Upper lobe of left lung (tissue), 6 donors: ENCODE measurements at places on chromosomes 12 and 14. TPM values are rescaled to one million over a fixed set of nuclear protein-coding genes. Genes with fewer than 3 reads are reported as not detected.
A peak's percentile ranks its signal among the peaks of the same experiment; 100 is the strongest.

DNA sequence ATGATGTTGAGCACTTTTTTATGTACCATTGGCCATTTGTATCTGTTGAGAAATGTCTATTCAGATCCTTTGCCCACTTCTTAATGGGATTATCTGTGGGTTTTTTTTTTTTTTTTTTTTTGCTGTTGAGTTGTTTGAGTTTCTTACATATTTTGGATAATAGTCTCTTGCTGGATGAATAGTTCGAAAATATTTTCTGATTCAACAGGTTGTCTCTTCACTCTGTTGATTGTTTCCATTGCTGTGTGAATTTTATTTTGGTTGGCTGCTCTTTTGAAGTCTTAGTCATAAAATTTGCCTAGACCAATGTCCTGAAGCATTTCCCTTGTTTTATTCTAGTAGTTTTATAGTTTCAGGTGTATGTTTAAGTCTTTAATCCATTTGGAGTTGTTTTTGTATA, 64.5 kb downstream of the CAND1 start:
- H3K27me3 ChIP-seq = no peaks in the 10 kb centered on the region
- no peaks in the 10 kb centered on the region for H3K4me1 ChIP-seq
- H3K4me3 ChIP-seq = no peak overlapping the region

DNA sequence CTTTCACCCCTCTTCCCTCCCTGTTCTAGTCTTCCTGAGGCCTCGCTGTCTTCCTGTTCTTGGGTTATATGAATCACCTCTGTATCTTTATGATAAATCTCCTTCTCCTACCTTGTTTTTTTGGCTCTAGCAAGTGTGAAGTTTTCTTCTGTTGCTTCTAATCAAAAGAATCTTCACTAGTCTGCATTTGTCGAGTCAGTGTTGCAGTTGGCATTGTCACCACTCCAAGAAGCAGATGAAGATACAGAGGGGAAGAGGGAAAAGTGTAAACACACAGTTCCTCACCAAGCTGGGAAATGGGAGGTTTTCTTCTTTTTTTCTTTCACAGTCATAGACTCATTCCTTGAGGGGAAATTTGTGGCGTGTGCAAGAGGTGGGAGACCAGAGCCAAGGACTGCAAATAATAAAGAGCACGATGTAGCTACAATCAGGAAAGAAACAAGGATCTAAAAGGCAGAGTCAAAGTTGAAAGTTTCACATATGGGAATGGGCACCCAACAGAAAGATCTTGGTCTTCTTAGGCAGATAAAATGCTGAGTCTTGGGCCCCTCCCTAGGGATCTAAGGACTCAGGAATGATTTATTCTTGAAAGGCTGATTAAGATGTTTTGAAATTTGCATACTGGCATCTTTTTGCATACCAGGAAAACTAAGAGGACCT, 22.2 kb upstream of the PRICKLE1 start:
- H3K27me3 ChIP-seq = no peaks in the 10 kb centered on the region
- H3K27ac ChIP-seq = no peak overlapping the region
- no peaks in the 10 kb centered on the region for H3K4me1 ChIP-seq
- no peaks in the 10 kb centered on the region for H3K36me3 ChIP-seq
- no peak overlapping the region for H3K4me3 ChIP-seq

- H3K4me3 ChIP-seq = no peak overlapping the region
- H3K4me1 ChIP-seq = no peaks in the 10 kb centered on the region
- no peaks in the 10 kb centered on the region for H3K27me3 ChIP-seq
- no peak overlapping the region for H3K27ac ChIP-seq
- DNase-seq = no peak
These were observed 331.5 kb downstream of the LRIG3 start for GRCh38 chr12:58588770-58589169.

GRCh38 chr14:100107236-100107635, 42.0 kb downstream of the EVL start:
- H3K27me3 ChIP-seq = no peaks in the 10 kb centered on the region
- peaks cover 51% of the 10 kb centered on the region for H3K4me1 ChIP-seq
- H3K4me3 ChIP-seq = no peak overlapping the region
- peak overlapping the region; percentile 12 for H3K27ac ChIP-seq

- peak overlapping the region; percentile 78 for H3K27ac ChIP-seq
- H3K27me3 ChIP-seq = no peaks in the 10 kb centered on the region
- peaks cover 8% of the 10 kb centered on the region for H3K4me1 ChIP-seq
- H3K4me3 ChIP-seq = no peak overlapping the region
- DNase-seq = no peak
These were observed 9.1 kb downstream of the NEMP1 start for GRCh38 chr12:57069523-57069922.

DNA sequence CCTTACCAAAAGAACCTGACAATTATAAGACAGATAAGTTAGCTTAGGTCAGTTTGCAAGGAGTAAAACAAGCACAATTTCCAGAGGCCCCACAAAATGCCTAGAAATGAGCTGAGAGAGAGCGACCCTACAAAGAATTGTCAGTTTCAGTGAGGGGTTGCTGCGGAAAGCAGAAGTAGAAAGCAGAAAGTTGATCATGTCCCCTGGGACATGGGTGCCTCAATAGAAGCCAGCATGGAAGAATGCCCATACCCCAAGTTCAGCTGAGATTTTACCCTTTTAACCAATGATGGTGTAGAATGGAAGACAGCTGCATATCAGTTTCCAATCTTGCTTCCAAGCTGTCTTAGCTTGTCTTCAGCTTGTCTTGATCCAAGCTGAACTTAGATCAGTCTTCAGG, 21.8 kb upstream of the CRY1 start:
- H3K36me3 ChIP-seq = no peaks in the 10 kb centered on the region
- H3K27me3 ChIP-seq = no peaks in the 10 kb centered on the region
- DNase-seq = no peak
- H3K4me3 ChIP-seq = no peak overlapping the region
- no peaks in the 10 kb centered on the region for H3K4me1 ChIP-seq

DNA sequence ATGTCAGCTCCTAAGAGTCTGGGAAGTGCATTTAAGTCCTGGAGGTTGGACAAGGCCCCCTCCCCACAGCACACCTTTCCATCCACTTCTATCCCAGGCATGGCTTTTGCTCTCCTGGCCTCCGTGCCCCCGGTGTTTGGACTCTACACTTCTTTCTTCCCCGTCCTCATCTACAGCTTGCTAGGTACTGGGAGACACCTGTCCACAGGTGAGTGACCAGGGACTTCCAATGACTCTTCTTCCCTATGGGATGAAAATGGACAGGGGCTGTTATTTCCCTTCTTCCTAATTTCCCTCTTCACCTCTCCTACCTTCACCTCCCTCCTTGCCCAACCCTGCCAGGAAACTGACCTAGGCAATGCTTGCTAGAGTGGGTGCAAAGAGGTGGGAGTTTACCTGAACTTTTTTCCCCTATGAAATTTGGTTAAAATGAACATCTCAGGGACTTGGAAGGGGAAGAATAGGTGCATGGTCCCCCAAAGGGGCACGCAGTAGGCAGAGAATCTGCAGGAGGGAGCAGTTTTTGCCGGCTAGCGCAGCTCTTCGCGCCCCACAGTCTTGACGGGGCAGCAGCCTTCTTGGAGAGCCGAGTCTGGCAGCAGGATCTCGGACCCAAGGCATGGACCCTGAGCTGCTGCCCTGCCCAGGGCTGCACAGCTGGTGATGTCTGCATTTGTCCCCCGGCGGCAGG, 9.2 kb downstream of the ARHGEF25 start:
- peaks cover 24% of the 10 kb centered on the region for H3K4me1 ChIP-seq
- H3K36me3 ChIP-seq = no peaks in the 10 kb centered on the region
- H3K27me3 ChIP-seq = peaks cover 7% of the 10 kb centered on the region
- H3K4me3 ChIP-seq = no peak overlapping the region
- no peak overlapping the region for H3K27ac ChIP-seq
- no peak for DNase-seq

DNA sequence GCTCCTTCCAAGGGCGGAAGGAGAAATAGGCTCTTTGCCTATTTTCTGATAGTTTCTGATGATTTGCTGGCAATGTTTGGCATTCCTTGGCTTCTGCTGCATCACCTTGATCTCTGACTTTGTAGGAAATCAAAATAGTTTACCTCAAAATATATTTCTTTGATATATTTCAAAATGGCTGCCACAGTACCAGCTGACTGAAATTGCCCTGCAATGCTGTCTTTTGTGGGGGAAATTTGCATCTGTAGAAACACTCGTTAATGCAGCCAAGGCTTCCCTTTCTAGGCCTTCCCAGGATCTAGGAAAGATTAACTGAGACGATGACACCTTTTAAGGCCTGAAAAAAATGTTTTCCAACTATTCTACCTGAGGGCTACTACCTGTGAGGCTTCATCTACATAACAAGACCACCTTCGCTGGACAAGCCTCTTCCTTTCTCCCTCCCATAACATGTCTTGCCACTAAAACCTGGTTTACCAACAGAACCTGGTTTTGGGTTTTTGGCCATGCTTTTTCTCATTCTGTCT, 212.8 kb upstream of the SSTR1 start:
- H3K36me3 ChIP-seq = no peaks in the 10 kb centered on the region
- no peak overlapping the region for H3K27ac ChIP-seq
- DNase-seq = no peak
- no peaks in the 10 kb centered on the region for H3K27me3 ChIP-seq

GRCh38 chr12:104167519-104168458, 29.8 kb upstream of the NFYB start:
- DNase-seq = no peak
- H3K4me1 ChIP-seq = no peaks in the 10 kb centered on the region
- H3K36me3 ChIP-seq = no peaks in the 10 kb centered on the region
- H3K27ac ChIP-seq = no peak overlapping the region

DNA sequence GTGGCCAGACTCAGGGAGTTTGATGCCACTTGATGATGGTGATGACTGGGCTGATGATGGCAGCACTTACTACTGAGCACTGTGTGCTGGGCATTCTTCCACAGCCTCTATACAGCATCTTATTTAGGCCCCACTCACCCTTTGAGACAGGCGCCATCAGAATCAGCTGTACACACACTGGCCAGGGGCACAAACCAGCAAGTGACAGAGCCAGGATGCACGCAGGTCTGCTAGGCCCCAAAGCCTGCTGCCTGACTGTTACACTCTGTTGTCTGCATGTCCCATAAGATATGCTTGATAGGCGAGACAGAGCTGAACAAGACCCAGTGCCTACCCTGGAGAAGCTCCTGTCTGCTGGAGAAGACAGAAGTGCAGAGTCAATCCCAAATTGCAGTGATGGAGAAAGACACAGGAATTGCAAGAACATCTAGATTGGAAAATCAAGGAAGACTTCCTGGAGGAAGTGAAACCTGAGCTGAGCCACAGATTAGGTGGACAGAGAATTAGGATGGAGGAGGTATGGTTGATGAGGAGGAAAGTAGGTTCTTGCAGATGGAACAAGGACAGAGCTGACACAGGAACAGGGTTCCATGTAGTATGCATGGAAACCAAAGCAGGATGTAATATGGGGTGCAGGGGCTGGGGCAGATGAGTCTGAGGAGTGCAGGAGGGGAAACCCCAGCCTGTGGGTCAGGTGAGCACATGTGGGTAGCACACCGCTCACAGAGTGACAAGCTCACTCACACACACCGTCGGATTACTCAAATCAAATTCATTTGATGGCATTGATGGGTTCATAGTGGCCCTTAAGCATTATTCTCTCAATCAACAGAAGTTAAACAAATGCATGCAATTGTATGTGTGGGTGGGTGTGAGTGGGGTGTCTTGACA, 117.3 kb downstream of the BEGAIN start:
- no peaks in the 10 kb centered on the region for H3K36me3 ChIP-seq
- no peak for DNase-seq
- no peaks in the 10 kb centered on the region for H3K4me1 ChIP-seq

- no peaks in the 10 kb centered on the region for H3K27me3 ChIP-seq
- H3K4me3 ChIP-seq = no peak overlapping the region
- H3K27ac ChIP-seq = peak overlapping the region; percentile 14
- DNase-seq = peak; percentile 74
- H3K36me3 ChIP-seq = peaks cover 40% of the 10 kb centered on the region
These were observed 2.7 kb downstream of the KHNYN start for GRCh38 chr14:24432259-24433131.

DNA sequence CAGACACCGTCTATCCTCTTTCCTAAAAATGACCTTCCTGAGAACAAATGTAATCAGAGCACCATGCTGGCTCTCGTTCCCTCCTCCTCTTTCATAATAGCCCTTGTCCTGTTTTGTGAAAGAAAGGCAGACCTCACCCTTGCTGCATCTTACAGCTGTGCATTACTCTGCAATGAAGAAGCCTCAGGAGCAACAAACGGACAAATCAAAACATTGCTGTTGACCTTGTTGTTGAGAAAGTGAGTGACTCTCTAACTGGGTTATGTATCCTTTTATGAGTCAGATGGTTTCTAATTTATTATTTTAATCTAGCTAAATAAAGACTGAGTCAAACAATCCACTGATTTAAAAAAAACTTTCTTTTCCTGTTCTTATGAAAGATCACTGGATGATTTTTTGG, 180.9 kb downstream of the RPS29 start:
- H3K27ac ChIP-seq = no peak overlapping the region
- H3K27me3 ChIP-seq = no peaks in the 10 kb centered on the region
- no peak overlapping the region for H3K4me3 ChIP-seq
- H3K36me3 ChIP-seq = no peaks in the 10 kb centered on the region

DNA sequence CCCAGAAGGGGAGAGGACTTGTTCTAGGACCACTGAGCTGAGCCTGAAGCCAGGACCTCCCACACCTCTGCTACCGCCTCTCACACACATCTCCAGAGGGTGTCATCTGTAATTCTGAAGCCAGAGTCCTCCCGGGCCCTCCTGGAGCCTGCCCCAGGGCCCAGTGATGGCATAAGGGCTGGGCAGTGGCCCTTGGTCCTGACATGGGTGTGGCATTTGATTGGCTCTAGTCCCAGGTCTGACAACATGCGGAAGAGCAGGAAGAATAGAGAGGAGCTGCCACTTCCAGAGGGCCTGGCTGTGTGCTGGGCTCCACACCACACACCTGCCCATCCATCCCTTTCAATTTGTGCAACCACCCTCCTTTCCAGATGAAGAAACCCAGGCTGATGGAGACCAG, 144.3 kb upstream of the GSC start:
- no peaks in the 10 kb centered on the region for H3K36me3 ChIP-seq
- H3K4me3 ChIP-seq = no peak overlapping the region
- H3K27ac ChIP-seq = no peak overlapping the region
- H3K4me1 ChIP-seq = no peaks in the 10 kb centered on the region

Gene CATSPERB
- 12.8 TPM for total RNA-seq

Gene SLCO1B1
- not detected for total RNA-seq

Gene SIX6
- not detected for total RNA-seq

Gene SYCP3
- 1.3 TPM for total RNA-seq

Gene GLTP
- total RNA-seq = 49.3 TPM

Gene PTGDR
- total RNA-seq = 1.0 TPM
